ENCODE measurements at places on chromosomes 6 and 20.

GRCh38 chr6:47182291-47182957 is 127.3 kb downstream of the TNFRSF21 start:
- DNase-seq = no peak

DNA sequence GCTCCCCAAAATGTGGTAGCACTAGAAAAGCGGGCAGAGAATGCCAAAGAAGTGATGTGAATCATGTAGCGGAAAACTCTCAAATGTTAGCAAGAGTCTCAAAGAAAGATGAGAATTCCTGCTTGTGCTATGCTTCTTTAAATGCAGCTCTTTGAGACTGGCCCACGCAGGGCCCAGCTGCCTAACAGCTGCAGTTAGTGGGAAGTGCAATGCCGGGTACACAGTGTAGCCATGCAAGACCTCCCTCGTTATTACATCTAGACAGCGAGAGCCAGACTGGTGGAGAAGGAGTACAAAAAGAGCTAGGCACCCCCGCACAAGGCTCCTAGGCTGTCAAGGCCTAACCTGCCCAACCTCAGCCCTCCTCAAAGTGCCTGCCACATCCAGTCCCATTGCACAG is 201.7 kb upstream of the PRDM1 start:
- DNase-seq = no peak

GRCh38 chr20:40160097-40160550 is 528.9 kb downstream of the MAFB start:
- no peak for DNase-seq

GRCh38 chr6:149964308-149965193 is 808 bp downstream of the ULBP1 start:
- DNase-seq = no peak

DNA sequence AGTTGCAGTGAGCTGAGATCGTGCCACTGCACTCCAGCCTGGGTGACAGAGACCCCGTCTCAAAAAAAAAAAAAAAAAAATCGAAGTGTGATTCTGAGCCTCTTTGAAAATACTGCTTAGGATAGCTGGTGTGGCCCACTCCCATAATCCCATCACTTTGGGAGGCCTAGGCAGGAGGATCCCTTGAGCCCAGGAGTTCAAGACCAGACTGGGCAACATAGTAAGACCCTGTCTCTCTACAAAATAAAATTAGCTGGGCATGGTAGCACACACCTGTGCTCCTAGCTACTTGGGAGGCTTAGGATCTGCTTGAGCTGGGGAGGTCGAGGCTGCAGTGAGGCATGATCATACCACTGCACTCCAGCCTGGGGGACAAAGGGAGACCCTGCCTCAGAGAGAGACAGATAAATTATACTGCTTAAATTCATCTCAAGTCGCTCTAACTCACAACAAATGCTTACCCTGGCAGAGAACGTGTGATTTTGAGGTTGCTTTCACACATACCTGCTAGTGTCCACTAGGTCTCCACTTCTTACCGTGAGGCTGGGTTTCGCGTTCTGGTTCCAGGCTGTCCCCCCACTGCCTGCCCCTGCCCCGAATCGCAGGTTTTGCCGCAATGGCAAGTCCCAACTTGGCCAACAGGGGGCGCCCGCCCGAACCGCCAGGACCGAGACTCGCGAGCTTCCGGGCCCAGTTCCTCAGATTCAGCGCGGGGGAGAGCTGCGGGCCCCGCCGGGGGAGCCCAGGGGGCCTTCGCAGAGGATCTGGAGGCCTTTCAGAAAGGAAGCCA is 12.3 kb upstream of the TMC2 start:
- DNase-seq = peak; percentile 29

DNA sequence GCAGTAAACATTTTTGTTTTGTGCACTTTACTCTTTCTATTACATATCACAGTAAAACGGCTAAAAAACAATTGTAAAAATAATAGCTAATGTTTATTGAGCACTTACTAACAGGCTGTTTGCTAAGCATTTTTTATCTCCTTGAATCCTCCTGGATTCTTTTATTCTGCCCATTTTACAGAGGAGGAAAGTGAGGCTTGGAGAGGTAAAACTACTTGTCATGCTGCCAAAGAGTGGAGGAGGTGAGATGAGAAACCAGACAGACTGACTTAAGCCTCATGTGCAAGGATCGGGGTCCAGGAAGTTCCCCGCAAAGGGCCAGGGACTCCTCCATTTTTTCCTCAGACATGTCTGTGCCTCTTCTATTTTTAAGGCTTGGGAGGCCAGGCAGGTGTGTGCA is 63.6 kb downstream of the DLGAP4 start:
- no peak for DNase-seq

DNA sequence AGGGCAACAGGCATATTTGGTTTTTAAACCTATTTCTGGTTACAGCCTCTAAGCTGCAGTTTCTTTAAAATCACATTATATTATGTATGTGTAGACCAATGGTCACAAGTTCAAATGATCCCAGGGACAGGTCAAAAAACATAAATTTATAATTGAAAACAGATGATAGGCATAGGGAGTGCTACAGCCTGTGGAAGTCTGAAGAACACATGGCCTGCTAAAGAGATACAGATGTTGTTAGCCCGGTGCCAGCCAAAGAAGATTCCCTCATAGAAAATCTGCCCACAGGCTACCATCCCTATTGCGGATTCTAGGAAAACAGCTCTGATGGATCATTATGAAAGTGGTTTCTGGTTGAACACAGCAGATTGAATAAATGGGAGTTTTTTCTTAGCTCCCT is 65.3 kb downstream of the NRSN1 start:
- no peak for DNase-seq

- no peak for DNase-seq
These were observed 126.7 kb downstream of the BCAS1 start for GRCh38 chr20:53943522-53944291.

DNA sequence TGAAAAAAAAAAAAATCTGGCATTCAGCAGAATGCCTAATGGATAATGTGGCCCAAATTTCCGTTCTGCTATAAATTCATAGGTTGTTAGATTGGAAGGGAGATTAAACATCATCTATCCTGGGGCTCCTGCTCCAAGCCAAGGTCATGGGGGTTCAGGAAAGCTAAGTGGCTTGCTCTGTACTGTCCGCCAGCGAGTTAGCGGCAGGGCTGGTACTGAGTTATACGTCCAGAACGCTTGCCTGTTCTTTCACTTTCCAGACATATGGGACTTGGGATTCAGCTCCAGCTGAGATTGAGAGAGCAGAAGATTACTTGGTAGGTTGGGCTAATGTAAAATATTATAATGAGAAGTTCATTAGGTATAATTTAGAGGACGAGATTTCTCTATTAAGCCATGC is 858 bp downstream of the RWDD1 start:
- DNase-seq = no peak

DNA sequence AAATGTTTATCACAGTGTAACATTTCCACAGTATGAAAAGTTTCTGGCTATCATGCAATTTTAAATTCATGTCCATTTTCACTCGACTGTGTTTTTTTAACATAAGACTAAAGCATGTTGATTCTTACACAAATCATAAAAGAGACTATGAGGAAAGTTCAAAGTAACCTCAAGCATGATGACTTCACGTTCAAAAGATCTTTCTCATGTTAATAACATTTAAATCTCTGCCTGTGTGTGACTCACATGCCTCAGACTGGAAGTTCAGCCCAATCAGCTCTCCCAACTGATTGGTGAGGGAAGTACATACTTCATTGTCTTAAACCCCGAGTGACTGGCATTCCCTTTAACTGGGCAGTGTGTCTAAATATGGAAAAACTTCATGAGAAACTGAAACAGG is 37.4 kb downstream of the ATXN1 start:
- no peak for DNase-seq

- DNase-seq = no peak
These were observed 84.2 kb downstream of the TRERF1 start for GRCh38 chr6:42367353-42368011.

GRCh38 chr20:57768519-57768918 is 58.7 kb upstream of the PMEPA1 start:
- DNase-seq = no peak

GRCh38 chr20:31666258-31667042 is 28.7 kb downstream of the COX4I2 start:
- DNase-seq = no peak
